SK-MEL-5 (cell line): ENCODE measurements at places on chromosomes 6 and 20. TPM values are rescaled to one million over a fixed set of nuclear protein-coding genes. Genes with fewer than 3 reads are reported as not detected.

PLAGL2 gene
- 3.6 and 4.1 TPM in 2 replicates for total RNA-seq

DDO gene
- 1.7 and 2.3 TPM in 2 replicates for total RNA-seq

- no peak for DNase-seq
These were observed 170.2 kb upstream of the MLN start for GRCh38 chr6:33974030-33974429.

DNA sequence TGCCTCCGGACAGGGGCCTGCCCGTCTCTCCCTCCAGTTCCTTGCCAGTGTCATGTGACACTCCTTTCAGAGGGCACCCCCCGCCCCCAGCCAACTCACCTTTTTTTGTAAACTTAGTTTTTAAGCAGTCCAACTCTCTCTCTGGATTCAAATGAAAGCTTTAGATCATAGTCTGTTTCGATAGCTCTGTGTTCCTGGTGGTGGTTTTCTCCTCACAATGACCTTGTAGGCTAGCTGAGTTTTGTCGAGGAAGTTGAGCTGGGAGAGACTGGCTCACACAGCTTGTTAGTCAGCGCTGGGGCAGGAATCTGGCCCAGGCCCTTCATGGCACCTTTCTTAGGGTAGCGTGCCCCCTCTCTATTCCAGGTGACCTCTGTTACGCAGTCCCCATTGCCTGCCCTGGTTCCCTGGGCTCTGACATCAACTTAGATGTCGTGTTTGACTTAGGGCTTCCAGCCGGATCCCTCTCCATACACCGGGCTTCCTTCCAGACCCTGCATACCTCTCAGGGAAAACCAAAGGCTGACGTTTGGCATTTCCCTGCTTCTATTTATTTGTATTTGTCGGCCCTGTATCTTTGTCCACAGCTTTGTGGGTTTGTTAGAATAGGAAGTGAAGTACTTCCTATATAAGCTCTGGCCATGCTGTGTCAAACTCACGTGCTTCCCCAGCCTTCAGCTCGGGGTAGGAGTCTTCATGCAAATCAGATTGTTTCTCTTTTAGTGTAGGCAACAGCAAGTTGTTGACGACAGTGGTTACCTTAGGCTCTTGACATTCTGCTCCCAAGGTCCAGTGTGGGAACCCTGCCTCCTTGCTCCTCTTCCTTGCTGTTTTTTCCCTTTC is 12.7 kb downstream of the IGF2R start:
- DNase-seq = peak; percentile 50

- no peak for DNase-seq
These were observed 184.4 kb upstream of the ZNF217 start for GRCh38 chr20:53778041-53778516.

APMAP gene
- 150 and 158 TPM in 2 replicates for total RNA-seq
